ENCODE measurements at places on chromosomes 3 and 15.

- DNase-seq: no peak
Observed at GRCh38 chr3:170839518-170840100, 30.4 kb downstream of the RPL22L1 start.

DNA sequence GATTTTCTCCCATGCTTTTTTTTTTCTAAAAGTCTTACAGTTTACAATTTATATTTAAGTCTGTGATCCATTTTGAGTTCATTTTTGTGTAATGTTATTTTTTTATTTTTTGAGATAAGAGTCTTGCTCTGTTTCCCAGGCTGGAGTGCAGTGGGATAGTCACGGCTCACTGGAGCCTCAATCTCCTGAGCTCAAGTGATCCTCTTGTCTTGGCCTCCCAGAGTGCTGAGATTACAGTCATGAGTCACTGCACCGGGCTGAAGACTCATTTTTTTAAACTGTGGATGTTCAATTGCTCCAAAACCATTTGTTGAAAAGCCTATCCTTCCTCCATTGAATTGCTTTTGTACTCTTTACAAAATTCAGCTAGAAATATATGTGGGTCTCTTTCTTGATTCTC is 19.5 kb downstream of the LNP1 start:
- DNase-seq: no peak

- no peak for DNase-seq
Observed at GRCh38 chr3:60933824-60934223, 317.4 kb downstream of the FHIT start.

- no peak for DNase-seq
Observed at GRCh38 chr3:13223574-13224237, 150.5 kb upstream of the IQSEC1 start.

- no peak for DNase-seq
Observed at GRCh38 chr3:60169755-60170154, 1081.5 kb downstream of the FHIT start.

- no peak for DNase-seq
Observed at GRCh38 chr15:60721257-60721626, 242.3 kb upstream of the ICE2 start.

GRCh38 chr3:64903006-64903405 is 215.2 kb upstream of the ADAMTS9 start:
- DNase-seq: no peak

GRCh38 chr3:65671004-65671403 is 367.7 kb downstream of the MAGI1 start:
- no peak for DNase-seq

DNA sequence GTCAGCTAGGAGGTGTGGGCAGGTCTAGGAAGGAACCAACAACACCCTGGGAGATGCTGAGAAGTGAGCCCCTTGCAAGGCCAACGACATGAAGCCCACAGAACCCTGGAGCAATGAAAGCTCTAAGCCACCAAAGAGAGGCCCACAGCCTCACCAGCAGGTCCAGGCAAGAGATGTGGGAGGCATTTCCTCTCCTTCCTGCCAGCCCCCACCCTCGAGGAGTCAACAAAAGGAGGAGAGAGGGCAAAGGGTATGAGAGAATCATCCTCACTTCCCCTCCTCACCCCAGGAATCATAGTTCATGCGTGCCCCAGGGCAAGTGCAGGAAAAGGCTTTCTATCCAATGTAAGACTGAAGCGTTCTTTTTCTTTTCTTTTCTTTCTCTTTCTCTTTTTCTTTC is 195.8 kb downstream of the SHQ1 start:
- no peak for DNase-seq

- DNase-seq: peak; percentile 41
Observed at GRCh38 chr3:180633722-180634121, 31.8 kb downstream of the TTC14 start.

DNA sequence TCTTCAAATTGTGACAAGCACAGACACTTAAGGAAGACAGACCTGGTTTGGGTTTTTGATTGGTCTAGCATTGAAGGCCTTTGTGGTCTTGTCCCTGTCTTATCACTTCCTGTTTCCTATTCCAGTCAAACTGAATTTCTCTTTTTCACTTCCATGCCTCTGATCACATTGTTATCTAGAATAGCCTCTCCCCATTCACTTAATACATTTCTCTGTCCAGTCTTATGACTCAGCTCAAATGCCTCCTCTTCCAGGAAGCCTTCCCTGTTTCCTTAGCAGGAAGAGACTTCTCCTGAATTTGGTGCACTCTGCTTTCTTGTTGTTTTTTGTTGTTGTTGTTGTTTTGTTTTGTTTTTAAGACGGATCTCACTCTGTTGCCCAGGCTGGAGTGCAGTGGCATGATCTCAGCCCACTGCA is 45.5 kb downstream of the LIMD1 start:
- no peak for DNase-seq

GRCh38 chr3:170714562-170715535 is 129.0 kb upstream of the SLC7A14 start:
- DNase-seq: no peak

DNA sequence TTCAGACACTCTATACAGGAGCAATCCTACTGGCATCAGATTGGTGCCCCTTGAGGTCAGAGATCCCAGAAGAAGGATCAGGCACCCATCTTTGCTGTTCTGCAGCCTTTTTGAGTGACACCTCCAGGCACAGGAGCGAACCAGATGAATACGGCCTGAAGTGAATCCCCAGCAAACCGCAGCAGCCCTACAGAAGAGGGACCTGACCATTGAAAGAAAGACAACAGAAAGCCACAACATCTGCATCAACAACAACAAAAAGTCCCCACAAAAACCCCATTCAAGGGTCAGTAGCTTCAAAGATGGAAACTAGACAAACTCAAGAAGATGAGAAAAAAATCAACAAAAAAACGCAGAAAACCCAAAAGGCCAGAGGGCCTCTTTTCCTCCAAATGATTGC is 130.4 kb downstream of the PPM1L start:
- no peak for DNase-seq

GRCh38 chr15:34993877-34994276 is 5.8 kb upstream of the ZNF770 start:
- no peak for DNase-seq

- DNase-seq: no peak
Observed at GRCh38 chr3:123272547-123272946, 70.8 kb downstream of the SEC22A start.

- DNase-seq: no peak
Observed at GRCh38 chr3:184656829-184657681, 54.8 kb downstream of the MAGEF1 start.

- DNase-seq: peak; percentile 54
Observed at GRCh38 chr3:105868431-105868741, 426 bp downstream of the CBLB start.

GRCh38 chr3:182005219-182005618 is 293.5 kb downstream of the SOX2 start:
- DNase-seq: no peak

DNA sequence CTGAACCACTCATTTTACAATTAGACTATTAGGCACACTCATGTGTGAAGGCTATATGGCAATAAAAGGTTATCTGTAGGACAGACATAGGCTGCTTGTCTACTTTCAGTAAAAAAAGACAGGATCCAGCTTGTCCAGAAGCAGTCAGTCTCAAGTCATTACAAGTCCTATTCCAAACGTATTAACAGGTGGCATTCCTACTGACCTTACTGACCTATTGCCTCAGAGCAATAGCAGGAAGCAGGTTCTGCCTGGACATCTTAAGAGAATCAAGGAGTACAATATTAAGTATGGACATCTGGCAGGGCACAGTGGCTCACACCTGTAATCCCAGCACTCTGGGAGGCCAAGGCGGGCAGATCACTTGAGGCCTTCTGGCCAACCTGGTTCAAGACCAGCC is 7.0 kb downstream of the CMTM6 start:
- DNase-seq: no peak

DNA sequence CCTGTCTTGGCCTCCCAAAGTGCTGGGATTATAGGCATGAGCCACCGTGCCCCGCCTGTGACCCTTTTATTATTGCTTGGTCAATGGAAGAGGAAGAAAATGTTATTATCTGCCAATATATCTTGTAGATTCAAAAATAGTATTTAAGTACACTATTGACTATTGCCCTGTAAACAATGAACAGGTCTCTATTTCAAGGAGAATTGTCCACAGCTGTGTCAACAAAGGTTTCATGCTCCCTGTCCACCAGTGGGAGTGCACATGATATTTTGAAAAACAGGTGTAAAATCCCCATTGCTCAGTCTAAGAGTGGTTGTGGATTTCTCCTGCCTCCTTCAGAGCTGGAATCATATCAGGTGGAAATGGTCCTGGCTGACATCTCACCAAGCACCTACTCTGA is 36.5 kb upstream of the IGF1R start:
- no peak for DNase-seq
